Pancreas (tissue), 10 donors: ENCODE measurements at places on chromosomes 12 and 14. TPM values are rescaled to one million over a fixed set of nuclear protein-coding genes. Genes with fewer than 3 reads are reported as not detected.

The GNB3 gene
- polyA plus RNA-seq: 12.6 TPM

The CD4 gene
- 2.0 TPM for polyA plus RNA-seq

The ASPG gene
- 0.27 TPM for polyA plus RNA-seq

The SYT10 gene
- not detected for polyA plus RNA-seq

The HOXC4 gene
- 0.27 TPM for polyA plus RNA-seq

The FGF23 gene
- not detected for polyA plus RNA-seq

The CRIP1 gene
- 35.4 TPM for polyA plus RNA-seq

The FBXL14 gene
- polyA plus RNA-seq: 5.0 TPM

The SERPINA12 gene
- not detected for polyA plus RNA-seq

The AKAP3 gene
- 0.87 TPM for polyA plus RNA-seq

The KRT85 gene
- polyA plus RNA-seq: not detected

The TOMM20L gene
- not detected for polyA plus RNA-seq

The GPRC5A gene
- polyA plus RNA-seq: 1.1 TPM

The CYP27B1 gene
- 1.6 TPM for polyA plus RNA-seq

The PLD4 gene
- 0.52 TPM for polyA plus RNA-seq

The MYG1 gene
- polyA plus RNA-seq: 58.1 TPM

The PLA2G1B gene
- 7,821 TPM for polyA plus RNA-seq

The SVOP gene
- 0.68 TPM for polyA plus RNA-seq

The ART4 gene
- 0.38 TPM for polyA plus RNA-seq

The MDM1 gene
- polyA plus RNA-seq: 10.4 TPM

The EPYC gene
- polyA plus RNA-seq: not detected

The EAPP gene
- polyA plus RNA-seq: 12.2 TPM

The TROAP gene
- 0.46 TPM for polyA plus RNA-seq

The CCND2 gene
- 6.3 TPM for polyA plus RNA-seq

The NRDE2 gene
- 10.4 TPM for polyA plus RNA-seq

The CCDC184 gene
- polyA plus RNA-seq: 3.1 TPM

The WIF1 gene
- polyA plus RNA-seq: 0.52 TPM

The MYF5 gene
- polyA plus RNA-seq: not detected

The ATP2B1 gene
- polyA plus RNA-seq: 12.9 TPM

The PPFIBP1 gene
- 12.1 TPM for polyA plus RNA-seq

The SSPN gene
- polyA plus RNA-seq: 0.61 TPM

The SLC38A4 gene
- polyA plus RNA-seq: 15.9 TPM

The CLEC14A gene
- 7.5 TPM for polyA plus RNA-seq

The ATL1 gene
- polyA plus RNA-seq: 1.3 TPM

The SIX1 gene
- polyA plus RNA-seq: not detected

The MSRB3 gene
- polyA plus RNA-seq: 3.9 TPM

The CCDC177 gene
- polyA plus RNA-seq: not detected

The CMA1 gene
- polyA plus RNA-seq: not detected

The TAMALIN gene
- polyA plus RNA-seq: 51.6 TPM

The YARS2 gene
- polyA plus RNA-seq: 7.4 TPM

The SIX6 gene
- not detected for polyA plus RNA-seq
